NCI-H2081 treated with DMSO at 0.1 percent for 48 hours (cell line): ENCODE measurements at places on chromosomes 5 and 9.

DNA sequence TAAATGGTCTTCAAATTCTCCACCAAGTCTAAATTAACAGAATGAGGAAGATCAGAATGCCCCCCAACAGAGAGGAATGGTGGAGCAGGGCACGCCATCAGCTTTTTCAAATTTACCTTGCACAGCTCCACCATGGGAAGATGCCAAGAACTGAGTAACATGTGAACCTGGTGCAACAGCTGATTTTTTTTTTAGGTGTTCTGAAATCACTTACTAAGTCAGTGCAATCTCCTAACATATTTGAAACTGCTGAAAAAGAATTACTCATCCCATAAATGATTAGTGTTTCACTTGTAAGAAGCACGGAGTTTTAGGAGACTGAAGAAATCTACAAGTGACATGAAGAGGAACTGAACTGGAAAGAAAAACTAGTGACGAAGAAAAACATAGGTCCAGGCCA is 5.1 kb downstream of the TMEM245 start:
- no peak for DNase-seq

DNA sequence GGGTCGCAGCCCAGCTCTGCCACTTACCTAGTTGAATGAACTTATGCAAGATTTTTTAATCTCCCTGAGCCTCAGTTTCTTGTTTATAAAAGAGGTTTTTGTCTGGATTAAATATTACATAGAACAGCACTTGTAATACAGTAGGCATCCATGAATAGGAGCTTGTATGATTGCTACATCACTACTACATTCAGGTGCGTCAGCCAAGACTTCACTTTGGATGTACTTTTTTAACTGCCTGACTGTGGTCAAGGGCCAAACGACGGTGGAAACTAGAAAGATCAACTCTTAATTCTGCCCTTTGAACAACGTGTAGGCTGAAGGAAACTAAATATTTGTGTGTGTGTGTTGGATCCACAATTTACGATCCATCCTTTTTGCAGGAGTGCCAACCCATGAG is 172.8 kb downstream of the RFK start:
- no peak for DNase-seq

- no peak for DNase-seq
Measured at GRCh38 chr5:100175346-100175745, 359.8 kb upstream of the FAM174A start.

GRCh38 chr9:78300209-78300608 is 3.3 kb downstream of the PSAT1 start:
- DNase-seq: no peak

DNA sequence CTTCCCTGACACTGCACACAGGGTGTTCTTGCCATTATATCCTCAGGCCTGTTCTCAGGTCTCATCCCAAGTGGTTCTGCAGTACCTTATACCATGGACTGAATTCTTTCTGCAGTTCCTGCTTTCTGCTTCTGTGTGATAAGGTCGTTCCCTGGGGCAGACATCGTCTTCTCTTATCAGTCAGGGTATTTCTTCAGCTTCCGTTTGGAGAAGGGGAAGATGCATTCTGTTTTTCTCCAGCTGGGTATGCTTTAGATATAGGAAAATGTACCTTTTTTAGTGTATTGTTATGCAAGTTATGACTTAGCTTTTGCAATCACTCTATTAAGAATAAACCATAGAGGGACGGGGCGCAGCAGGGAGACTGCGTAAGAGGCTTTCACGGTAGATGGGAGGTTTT is 31.1 kb downstream of the RALGPS1 start:
- DNase-seq: no peak

- DNase-seq: no peak
Measured at GRCh38 chr5:150000990-150001659, 586 bp downstream of the HMGXB3 start.

DNA sequence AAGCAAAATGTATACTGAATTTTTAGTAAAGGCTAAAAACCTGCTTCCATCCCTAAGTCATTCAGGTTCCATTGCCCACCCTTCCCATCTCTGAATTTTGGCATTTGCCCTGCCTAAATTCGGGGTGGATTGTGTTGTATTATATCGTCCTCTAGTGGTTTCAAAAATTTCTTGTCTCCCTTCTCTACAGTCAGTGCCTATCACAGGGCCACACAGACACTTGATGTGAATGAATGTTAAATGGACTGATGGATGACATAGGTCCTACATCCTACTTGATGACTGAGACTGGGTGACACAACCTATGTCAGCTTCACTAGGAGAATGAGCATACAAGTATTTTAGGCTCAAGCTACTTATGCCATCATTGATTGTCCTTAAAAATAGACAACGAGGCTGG is 45.6 kb upstream of the SLC30A5 start:
- no peak for DNase-seq

DNA sequence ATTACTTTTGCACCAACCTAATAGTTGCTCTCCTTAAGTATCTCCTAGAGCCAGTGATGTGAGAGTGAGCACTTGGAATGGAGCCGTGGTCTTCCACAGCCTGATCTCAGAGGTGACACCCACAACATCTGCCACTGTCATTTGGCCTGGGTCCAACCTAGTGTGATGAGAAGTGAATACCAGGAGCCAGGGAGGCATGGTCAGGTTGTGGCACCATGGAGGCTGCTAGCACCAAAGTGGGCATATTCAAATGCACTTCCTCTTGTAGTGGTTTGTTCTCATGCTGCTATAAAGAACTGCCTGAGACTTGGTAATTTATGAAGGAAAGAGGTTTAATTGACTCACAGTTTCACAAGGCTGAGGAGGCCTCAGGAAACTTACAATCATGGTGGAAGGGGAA is 22.6 kb upstream of the CEP72 start:
- no peak for DNase-seq

DNA sequence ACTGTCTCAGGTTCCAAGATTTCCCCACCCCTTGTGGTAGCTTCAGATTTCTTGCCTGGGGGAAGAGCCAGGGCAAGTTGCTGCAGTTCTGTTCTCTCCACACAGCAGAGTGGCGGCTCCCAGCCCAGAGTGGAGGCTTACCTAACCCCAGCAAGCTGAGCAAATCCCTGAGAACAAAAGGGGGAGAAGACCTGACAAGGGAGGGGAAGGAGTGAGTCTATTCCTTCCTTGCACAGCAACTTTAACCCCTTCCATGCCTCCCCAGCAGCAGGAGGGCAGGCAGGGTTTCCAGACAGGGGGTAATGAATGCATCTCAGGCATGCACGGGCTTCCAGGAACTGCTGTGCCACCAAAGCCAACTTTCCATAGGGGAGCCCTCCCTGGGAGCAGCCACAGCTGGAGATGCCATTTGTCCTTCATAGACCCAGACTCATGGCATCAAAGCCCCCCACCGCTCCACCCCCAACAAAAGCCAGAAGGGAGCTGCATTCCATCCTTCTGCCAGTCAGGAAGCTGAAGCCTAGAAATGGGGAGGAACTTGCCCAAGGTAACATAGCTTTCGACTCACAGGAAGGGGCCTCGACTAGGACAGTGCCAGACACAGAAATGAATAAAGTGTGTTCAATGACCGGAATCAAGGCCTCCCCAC is 28.8 kb upstream of the FAT2 start:
- no peak for DNase-seq

GRCh38 chr9:119596703-119597102 is 227.5 kb upstream of the BRINP1 start:
- DNase-seq: no peak

DNA sequence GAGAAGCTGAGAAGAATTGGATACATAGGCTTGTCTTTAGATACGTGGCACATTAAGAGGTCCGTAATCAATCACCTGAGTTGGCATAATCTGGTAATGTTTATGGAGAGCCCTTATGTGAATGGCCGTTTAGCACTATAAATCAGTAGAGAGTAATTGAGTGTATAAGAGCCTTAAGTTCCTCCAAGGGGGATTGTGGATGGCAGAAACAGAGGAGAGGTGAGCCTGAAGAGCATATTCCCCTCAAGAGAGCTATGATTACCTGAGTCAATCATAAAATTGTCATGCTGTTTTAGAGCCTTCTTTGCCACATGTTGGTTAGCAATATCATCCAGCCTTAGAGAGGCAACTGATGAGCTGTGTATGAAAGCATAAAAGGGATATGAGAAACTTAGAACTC is 58.8 kb downstream of the FOCAD start:
- no peak for DNase-seq

- DNase-seq: no peak
Measured at GRCh38 chr5:151537044-151537443, 54.1 kb downstream of the FAT2 start.

DNA sequence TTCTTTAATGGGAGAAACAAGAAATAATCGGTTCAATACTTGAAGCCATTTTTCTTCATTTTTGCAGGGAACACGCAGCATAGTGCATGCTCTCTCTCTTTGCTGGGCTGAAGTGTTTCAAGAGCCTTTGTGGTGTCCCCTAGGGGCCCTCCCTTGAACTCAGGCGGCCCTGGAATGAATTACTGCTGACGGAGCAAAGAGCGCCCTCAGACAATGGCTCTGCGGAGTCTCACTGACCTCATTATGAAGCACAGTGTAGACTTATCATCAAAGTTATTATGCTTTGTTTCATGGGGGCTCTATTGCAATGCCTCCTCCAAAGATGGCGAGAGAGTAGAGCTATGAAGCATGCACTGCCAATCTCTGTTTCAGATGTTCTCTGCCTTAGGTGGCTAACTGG is 64.8 kb upstream of the ADCY2 start:
- DNase-seq: no peak

DNA sequence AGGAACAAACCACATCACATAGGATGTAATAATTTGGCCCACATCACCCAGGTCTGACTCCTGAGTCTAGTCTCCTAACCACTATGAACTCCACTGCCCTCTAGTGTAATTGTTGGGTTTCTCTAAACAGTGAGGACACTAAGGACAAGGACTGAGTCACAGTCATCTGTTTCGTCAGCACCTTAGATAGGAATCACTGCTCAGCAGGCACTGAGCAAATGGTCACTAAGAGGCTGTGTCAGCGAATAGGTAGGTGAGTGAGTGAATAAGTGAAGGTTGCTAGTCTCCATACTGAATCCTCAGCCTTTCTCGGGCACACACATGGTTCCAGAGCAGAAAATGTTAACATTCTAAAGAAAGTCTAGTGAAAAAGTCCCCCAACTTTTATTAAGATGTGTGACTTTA is 278.6 kb downstream of the SPOCK1 start:
- DNase-seq: no peak

GRCh38 chr5:42632354-42632900 is 124.2 kb upstream of the CCDC152 start:
- no peak for DNase-seq

DNA sequence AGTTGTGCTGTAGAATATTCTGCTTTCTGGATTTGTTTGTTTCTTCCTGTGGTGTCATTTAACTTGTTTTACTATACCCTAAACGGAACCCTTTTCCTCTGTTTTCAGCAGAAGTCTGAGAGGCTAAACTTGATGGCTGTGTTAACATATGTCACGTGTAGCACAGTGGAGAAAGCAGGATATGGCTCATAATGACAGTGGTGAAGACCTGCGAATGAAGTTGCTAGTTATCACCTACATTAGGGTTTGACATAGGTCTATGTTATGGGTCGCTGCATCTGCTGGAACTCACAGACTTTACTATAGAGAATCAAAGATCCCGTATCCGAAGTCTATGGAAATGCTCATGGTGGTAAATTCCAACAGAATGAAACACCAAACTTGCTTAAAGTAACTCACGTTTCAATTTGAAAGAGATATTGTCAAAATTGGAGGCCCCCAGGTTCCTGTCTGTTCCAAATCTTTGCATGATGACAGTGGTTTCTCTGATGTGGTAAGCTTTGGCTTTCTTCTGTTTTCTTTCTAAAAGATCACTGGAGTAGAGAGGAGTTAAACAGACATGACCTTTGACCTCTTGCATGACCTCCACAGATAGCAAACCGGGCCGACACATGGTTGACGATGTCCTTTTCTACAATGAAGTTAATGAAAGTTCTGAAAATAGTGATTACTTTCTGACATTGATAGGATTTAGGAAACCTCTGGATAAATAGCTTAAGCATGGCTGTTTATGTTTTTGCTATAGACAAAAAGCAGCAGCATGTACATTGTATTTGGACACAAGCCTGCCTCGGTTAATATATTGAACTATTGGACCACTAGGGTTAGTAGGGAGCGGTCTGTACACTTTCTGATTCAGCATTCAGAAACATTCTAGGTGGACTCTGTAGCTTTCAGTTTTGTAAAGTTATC is 3.1 kb upstream of the CATSPER3 start:
- DNase-seq: no peak

DNA sequence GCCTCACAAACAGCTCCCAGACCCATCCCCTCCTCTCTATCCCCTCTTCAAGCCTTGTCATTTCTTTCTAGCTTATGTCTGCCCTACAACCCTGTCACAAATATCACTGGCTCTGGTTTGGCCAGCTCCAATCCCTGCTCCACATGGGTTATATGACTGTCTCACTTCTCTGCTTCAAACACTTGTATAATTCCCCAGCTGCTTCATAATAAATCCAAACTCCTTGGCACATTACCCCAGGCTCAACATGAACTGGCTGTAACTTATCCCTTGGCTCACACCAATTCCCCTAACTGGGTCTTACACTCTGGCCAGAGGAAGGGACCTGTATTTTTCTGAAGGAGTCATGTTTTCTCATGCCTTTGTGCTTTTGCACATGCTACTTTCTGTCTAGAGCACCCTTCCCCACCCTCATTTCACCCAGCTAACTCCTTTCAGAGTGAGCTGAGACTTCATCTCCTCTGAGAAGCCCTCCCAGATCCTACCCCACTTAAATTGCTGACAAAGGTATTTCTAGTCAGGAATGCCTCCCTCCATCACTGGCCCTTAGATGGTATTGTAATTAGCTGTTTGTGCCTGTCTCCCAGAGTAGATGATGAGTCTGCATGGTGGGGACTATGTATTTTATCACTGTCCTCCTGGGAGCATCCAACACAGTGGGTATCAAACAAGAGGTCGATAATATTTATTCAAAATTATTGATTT is 5.3 kb downstream of the PRXL2C start:
- no peak for DNase-seq

DNA sequence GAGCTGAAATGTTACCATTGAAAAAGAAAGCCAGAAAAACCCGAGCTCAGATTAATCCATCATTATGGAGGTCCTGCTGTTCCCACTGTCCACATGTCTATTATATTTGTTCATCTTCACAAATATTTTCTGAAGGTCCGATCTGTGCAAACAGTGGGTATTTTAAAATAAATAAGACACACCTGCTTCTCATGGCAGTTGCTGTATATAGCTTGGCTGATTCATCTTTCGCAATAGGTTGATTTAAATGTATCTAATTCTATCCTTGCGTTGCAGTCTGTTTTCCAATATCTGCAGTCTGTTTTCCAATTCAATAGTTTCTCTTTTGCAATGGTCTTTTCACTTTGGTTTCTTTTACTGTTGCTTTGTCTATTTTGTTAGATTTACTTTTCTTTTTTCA is 87.4 kb upstream of the PCA3 start:
- no peak for DNase-seq

DNA sequence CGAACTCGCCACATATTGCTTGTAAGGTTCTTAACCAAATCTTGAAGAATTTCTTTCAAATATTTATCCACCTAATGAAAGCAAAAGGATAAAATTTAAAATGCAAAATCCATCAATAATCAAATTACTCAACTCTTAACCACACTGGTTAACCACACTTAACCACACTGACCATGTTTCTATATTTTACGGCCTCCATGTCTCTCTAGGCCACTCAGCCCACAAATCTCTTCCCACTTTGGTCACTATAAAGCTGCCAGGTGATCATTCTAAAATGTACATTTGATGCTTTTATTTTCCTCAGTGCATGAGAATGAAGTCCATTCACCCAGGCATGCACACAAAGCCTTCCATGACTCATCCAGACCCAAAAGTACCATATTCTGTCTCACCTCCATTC is 56.4 kb upstream of the OR2K2 start:
- no peak for DNase-seq

- no peak for DNase-seq
Measured at GRCh38 chr5:72272398-72272797, 47.6 kb downstream of the MRPS27 start.

- DNase-seq: no peak
Measured at GRCh38 chr5:153572411-153573145, 82.1 kb downstream of the GRIA1 start.
